ENCODE measurements at places on chromosomes 2 and 18.

- no peak for DNase-seq
These were observed 84.8 kb upstream of the XIRP2 start for GRCh38 chr2:166803373-166804000.

DNA sequence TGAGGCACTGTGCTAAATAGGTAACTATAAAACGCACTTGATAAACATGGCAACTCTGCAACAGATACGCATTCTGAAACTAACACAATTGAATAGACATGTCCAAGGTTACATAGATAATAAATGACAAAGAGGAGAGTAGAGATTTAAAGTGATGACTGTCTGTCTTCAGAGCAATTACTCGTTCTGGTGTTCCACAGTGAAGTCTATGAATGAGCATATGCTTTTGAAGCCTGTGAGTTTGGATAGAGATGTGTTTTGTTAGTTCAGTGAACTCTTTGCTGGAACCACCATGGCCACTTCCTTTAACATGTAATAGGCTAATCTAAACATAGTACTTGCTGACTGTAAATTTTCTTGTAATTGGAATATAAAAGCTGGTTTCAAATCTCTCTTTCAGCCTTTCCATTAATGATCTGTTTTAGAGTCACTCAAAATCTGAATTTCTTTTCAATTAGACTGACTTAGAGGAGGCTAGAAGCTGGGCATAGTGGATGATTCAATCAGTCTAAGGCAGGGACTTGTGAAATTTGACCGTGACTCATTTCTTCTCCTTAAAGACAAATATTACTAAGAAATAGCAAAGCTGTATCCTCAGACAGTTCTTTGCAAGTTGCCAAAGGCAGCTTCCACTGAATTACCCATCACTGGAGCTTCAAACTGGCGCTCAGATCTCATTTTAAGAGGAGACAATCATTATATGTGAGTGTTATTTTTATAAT lies 1130.1 kb upstream of the CELF4 start:
- peak; percentile 46 for DNase-seq

DNA sequence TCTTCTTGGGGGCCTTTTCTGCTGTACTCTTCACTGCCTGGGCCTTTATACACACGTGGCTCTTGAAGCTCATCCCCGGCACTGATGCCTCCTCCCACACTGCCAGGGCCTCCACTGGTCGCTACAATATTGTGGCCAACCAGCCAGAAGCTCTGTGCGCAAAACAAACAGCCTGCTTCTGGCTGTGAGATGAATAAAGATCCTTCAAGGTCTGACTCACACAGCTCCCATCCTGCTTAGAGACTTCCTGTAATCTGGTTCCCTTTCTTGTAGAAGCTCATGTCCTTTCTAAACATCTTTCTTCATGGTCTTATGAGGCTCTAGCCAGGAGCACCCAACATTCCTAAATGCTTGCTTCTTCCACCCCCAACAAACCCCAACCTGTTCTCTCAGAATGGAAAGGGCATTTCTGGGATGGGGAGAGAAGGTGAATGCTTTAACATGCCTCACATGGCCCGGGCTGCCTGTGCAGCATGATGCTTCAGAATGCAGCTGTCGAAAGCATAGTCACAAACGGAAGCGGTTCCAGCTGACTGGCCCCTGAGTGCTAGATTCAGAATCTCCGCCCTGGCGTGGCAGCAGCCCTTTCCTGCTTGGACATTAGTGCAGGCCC lies 24.6 kb downstream of the NRP2 start:
- peak; percentile 92 for DNase-seq

- DNase-seq, result no peak
These were observed 84.1 kb upstream of the SLC8A1 start for GRCh38 chr2:40535972-40536371.

- DNase-seq, result no peak
These were observed 63.9 kb downstream of the TRPM8 start for GRCh38 chr2:233980955-233981561.

DNA sequence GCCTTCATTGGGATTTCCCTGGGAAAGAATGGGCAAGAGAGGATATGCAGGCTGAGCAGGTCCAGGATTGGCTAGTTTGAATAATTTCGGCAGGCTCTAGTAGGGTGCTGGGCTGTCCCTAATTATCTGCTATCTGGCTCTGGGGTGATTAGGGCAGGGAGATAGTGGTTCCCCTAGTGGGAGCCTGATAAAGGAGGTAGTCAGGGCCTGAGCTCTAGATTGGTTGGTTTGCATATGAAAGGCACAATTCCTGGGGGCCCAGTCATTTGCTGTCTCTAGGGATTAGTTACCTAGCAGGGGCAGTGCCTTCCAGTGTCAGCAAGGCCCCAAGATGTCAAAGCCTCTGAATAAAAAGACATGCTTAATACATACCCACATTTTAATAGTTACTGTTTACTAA lies 690.1 kb upstream of the KLHL29 start:
- DNase-seq, result no peak

- no peak for DNase-seq
These were observed 43.4 kb downstream of the LHCGR start for GRCh38 chr2:48712151-48712550.

DNA sequence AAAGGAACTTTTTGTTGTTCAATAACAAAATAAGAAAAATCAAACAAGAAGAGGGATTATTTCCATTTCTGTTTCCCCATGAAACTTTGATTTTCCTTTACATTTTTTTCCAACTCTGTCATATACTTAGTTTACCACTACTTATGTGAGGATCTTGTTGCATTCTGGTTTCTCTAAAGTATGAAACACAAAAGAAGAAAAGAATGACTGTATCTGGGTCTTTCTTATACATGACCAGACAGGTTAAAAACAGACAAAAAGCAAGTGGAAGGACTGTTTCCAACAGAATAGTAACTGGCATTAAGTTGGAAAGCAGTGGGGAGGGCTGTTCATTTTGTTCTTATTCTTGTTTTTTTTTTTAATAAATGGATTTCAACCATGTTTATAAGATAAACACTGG lies 1207.8 kb upstream of the FAM98A start:
- no peak for DNase-seq

DNA sequence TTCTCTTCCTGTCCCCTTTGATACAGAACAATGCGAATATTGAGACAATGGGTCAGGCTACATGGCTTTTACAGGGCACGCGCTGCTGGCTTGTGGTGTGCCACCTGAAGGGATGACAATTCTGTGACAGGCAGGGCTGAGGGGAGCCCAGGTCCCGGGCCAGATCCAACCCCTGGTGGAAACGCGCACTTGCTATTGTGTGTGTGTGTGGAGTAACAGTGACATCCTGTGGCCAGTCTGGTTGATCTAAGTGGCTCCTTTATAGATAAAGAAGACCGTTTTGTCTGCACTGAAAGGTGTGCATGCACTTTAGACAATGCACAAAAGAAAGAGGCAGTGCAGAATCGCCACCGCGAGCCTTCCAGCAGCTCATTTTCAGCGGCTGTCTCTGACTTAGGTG lies 273.6 kb downstream of the HRH4 start:
- DNase-seq, result no peak

DNA sequence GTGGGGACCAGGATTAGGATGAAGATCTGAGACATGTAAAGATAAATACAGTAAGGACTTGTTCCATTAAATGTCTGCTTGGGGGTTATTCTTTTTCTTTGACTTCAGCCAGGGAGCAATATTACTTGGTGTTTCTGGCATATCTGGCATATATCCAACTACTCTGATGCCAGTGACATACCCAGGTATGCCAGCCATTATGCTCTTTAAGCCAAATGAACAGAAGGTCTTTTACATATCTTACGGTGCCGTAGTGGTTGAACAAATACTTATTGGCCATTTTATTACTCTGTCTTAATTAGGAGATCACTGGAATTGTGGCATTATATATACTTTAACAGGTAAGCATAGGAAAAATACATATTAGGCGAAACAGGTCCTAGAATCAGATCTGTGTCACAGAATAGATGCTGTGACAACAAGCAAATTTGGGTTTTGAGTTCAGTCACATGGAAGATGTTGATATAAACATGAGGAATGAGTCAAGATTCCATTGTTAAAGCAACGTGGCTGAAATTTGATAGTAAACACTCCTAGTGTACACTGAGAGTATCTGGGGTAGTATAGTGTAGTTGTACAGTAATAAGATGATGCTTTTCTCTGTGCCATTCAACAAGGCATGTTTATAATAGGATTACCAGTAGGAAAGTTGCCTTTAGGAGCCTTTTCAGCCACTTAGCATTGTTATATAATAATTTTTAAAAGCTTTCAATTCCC lies 62.6 kb downstream of the KCTD18 start:
- no peak for DNase-seq

- DNase-seq, result no peak
These were observed 34.1 kb downstream of the SERPINB11 start for GRCh38 chr18:63736876-63737275.

GRCh38 chr2:64605026-64605471 lies 48.7 kb downstream of the SERTAD2 start:
- peak; percentile 92 for DNase-seq

GRCh38 chr18:5462227-5462626 lies 81.6 kb downstream of the EPB41L3 start:
- DNase-seq, result no peak

GRCh38 chr18:56085551-56085950 lies 497.6 kb upstream of the TCF4 start:
- peak; percentile 84 for DNase-seq

GRCh38 chr18:59787998-59788790 lies 91.0 kb upstream of the CCBE1 start:
- DNase-seq, result peak; percentile 79

DNA sequence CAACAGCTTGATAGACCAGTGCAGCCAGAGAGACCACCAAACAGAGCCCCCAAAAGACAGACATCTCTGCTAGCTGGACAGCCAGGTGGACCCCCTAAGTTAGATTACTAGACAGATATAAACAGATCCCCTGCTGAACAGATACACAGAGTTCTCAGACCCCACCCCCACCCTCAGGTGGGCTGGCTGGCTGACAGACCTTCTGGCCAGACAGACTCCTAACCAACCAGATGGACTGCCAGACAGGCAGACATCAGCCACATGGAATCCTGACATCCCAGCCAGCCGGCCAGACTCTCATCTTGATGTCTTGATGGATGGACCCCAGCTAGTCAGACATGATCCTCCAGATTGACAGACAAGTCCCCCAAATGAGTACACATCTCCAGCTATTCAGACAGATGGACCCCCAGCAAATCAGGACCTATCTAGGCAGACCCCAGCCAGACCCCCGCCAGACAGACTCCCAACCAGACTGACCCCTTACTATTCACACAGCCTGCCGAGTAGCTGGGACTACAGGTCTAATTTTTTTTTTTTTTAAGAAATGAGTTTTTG lies 18.0 kb downstream of the PTPN18 start:
- DNase-seq, result no peak

- no peak for DNase-seq
These were observed at the start of gene PDE1A for GRCh38 chr2:182426918-182427240. PDE1A (minus strand) TSS chr2:182427036.

DNA sequence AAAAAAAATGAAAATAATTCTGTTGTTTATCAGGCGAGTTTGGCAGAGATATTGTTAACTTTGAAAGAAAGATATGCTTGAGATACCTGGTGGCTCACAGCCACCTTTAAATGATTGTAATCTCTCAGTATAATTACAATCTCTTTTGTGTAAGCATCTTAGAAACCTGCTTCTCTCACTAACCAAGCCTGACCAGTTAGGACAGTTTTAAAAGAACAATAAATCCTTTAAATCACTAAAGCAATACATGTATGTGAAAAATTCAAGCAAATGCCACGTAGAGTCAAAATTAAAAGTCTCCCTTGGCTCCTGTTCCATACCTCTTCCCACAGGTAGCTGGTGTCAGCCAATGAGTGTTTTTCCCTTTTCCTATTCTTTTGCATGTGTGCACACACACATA lies 15.7 kb upstream of the SGPP2 start:
- DNase-seq, result no peak

GRCh38 chr18:46431522-46432171 lies 225.4 kb downstream of the LOXHD1 start:
- DNase-seq, result no peak

DNA sequence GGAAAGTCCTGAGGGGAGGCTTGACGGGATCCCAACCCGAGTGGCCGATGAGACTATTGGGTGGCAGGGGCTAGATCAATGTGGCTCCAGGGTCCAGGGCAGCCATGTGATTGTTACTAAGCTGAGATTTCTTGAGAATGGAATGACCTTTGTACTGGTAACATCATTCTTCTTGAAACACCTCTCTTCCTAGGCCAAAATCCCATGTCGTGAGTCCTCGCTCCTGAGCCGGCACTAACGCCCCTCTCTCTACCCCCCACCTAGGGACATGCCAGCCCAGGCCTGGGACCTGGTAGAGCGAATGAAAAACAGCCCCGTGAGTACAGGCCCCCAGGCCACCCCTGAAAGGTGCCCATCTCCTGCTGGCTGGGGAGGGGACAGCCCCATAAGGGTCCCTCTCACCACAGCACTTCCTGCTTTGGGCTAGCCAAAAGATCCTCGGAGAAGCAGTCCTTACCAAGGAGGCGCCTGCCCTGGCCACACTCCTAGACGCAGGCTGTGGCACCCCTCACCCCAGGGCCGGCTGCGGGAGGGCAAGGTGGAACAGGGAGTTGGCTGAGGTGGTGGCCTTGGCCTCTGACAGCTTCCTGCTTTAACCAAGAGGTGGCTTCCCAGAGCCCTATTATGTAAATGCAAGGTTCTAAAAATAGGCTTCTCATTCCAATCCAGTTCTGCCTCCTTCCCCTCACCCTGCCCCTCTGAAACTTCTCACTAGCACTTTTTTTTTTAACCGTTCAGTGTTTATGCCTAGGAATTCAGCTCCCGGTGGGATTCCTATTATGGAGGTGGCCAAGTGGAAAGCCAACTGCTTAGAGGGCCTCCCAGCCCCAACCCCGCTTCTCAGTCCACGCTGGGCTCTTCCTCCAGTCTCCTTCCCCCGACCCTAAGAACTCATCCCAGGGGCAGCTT lies 126.6 kb upstream of the PPP1CB start:
- peak; percentile 66 for DNase-seq

All from fibroblast of upper back skin (primary cell).